ENCODE measurements at places on chromosomes 3 and 15. TPM values are rescaled to one million over a fixed set of nuclear protein-coding genes. Genes with fewer than 3 reads are reported as not detected.

Gene RTP3
- polyA plus RNA-seq = not detected

Gene RETNLB
- not detected for polyA plus RNA-seq

Gene CCDC71
- 15.6 TPM for polyA plus RNA-seq

Gene MON1A
- polyA plus RNA-seq = 6.1 TPM

Gene CCDC54
- polyA plus RNA-seq = not detected

Gene RTP1
- polyA plus RNA-seq = not detected

Gene RAB7A
- 134 TPM for polyA plus RNA-seq

Gene PPP1R14D
- 0.63 TPM for polyA plus RNA-seq

Gene GUCA1C
- polyA plus RNA-seq = 2.6 TPM

Gene TMPRSS7
- polyA plus RNA-seq = 0.08 TPM

Gene PLSCR4
- polyA plus RNA-seq = 15.0 TPM

Gene GOLGA8Q
- not detected for polyA plus RNA-seq

Gene TPRG1
- 12.8 TPM for polyA plus RNA-seq

Gene DPPA4
- polyA plus RNA-seq = not detected

Gene CSK
- polyA plus RNA-seq = 33.4 TPM

Gene SLCO2A1
- 1.9 TPM for polyA plus RNA-seq
